ENCODE measurements at places on chromosomes 1 and 21.

- no peak for DNase-seq
Measured at GRCh38 chr1:214862421-214862820, 220.1 kb upstream of the KCNK2 start.

DNA sequence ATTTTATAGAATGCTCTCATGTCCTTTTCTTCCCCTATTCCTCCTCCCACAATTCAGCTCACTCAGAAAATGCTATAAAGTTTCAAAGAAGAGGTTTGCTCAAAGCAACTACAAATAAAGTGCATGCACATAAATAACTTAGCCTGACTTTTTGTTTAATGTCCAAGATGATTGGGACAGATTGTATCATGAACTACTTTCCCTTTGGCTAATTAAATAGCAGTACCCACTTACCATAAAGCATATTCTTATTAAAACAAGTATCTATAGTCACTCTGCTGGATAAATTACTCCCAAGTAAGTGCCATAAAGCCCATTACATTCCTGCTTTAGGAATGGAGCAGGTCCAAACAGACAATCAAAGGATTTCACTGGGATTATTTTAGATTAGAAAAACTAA lies 576.0 kb downstream of the LMO4 start:
- DNase-seq, result no peak

GRCh38 chr21:43193651-43194302 lies 25.0 kb downstream of the CRYAA start:
- no peak for DNase-seq

DNA sequence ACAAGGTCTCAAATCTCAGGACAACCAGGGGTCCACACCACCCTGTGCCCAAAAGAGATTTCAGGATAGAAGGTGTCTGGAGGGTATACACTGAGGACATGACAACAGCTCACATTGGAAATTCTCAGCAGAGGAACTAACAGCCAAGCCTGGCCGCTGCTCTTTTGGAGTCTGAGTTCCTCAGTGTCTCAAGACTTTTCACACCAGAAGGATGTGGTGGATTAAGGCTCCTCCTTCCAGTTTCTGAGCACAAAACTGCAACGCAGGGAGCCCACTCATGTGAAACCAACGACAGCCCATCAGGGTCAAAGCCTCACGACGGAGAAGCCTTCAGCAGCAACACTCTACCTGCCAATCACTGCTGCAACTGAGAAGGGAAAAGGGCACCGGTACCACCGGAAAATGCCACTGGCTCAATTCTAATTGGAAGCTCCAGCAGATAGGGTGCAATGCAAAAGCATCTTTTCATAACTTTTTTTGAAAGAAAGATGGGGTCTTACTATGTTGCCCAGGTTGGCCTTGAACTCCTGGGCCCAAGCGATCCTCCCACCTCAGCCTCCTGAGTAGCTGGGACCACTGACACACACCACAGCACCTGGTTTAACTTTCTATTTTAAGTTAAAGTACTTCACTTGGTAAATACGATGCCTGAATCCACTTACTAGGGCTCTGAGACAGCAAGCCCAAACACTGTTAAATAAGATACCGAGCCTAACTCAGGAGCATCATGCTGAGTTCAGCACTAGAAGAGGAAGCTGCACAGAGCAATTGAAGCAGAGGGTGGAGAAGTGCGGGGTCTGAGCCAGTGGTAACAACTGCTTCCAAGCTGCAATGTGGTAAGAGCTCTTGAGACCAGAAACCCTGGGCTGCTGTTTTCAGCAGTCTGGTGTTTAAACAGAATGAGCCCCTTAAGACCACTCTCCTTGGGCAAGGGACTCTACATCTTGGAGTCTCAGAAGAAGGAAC lies 7.8 kb downstream of the CAPZB start:
- DNase-seq, result no peak

- no peak for DNase-seq
Measured at GRCh38 chr1:218345673-218346390, 696 bp downstream of the TGFB2 start.

DNA sequence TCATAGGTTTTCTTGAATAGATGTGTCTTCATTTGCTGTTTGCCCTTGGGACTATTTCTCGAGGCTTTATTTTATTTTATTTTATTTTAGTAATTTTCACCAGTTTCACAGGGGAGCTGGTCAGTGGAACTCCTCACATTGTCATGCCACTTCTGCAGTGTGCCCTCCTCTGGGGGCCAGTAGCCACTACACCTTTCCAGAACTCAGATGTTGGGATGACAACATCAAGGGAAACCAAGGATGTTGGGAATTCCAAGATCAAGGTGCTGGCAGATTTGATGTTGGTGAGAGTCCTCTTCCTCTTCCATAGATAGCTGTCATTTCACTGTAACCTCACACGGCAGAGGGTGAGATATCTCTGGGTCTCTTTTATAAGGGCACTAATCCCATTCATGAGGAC lies 35.5 kb downstream of the SLC26A9 start:
- DNase-seq, result no peak

DNA sequence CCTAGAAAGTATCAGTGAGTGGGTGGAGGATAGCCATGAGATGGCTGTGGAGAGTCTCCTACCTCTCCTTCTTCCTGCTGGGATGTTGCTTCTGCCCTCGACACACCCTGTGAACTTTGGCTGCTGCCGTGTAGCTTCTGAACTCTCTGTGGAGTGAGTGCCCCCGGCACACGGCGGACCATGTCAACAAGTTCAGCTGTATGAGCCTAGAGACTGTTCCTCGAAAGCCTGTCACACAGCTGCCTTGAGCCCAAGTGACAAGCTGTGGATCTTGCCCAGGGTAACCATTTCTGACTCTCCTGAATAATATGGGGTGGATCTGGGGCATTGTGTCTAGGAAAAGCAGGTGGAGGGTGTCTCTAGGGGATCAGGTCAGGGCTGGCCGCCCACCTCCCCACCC lies 143.2 kb downstream of the NOS1AP start:
- no peak for DNase-seq

GRCh38 chr1:213661302-213661701 lies 326.5 kb upstream of the PROX1 start:
- no peak for DNase-seq

- DNase-seq, result no peak
Measured at GRCh38 chr1:229856009-229856650, 210.9 kb upstream of the GALNT2 start.

DNA sequence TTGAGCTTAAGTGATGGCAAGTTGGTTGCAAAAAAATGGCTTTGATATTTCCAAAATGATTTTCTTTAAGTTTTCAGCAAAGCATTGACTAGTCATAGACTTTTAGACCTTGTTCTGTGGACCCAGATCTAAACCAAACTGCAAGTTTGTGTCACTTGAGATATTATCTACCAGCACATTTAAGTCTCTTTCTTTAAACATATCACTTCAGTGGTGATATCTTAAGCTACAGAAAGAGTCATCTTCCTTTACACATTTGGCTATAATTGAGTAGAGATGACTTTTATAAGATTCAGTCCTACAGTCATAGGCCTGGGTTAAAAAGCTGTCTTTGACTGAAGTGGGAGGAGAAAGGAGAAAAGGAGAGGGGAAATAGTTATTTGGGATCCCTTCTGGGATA lies 95.2 kb downstream of the RUNX1 start:
- no peak for DNase-seq

DNA sequence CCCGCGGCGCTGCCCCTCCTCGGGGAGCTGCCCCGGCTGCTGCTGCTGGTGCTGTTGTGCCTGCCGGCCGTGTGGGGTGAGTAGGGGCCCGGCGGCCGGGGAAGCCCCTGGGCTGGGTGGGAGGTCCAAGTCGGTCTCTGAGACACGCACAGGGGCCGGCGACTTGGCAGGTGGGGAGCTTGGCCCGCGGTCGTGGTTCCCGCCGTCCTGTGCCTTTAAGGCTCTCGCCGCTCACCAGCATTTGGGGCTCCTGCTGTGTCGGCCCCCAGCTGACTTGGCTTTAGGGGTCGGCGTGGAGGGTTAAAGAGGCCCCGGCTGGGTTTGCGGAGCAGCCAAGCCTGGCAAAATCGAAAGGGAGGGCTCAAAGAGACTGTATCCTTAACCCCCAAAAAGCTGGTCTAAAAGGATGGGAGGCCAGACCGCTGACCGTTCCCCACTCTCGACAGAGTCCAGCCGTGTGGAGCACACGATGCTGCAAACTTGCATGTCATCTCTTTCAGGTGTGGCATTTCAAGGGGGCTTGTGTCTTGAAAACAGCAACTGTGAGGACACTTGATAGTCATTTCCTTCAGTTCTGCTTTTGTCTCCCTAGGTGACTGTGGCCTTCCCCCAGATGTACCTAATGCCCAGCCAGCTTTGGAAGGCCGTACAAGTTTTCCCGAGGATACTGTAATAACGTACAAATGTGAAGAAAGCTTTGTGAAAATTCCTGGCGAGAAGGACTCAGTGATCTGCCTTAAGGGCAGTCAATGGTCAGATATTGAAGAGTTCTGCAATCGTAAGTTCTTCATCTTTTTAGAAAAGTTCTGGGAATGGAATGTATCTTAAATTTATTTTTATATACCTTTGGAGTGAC lies 540 bp downstream of the CD55 start:
- DNase-seq, result no peak

DNA sequence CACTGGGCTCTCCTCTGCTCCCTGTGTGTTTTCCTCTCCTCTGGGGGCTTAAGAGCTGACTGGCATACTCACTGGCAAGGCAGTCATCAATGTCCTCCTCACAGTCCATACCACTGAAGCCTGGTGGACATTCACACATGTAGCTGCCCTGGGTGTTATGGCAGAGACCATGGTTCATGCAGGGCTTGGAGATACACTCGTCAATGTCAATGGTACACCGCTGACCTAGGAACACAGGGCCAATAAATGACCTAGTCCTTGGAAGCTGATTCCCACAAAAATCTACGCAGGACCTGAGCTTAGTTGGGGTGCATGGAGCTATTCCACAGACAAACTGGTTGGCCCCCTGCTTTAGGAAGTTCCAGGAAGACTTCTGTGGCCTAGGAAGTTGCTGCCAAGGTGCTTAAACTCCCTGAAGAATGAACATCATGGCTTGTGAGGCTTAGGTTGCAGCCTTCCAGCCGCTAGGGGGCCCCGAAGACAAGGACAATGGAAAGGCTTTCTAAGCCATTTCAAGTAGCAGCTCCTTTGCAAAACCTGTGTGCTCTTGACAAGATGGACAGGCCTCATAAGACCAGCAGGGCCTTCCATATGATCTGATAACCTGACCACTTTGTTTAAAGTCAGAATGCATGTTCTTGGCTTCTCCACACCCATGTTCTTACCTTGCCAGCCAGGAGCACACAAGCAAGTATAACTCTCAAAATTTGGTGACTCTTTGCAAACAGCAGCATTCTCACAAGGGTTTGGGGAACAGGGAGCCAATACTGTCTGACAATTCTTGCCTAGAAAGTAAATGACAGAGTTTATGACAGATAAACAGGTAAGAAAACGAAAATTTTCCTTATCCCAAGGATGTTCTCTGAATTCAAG lies 52.3 kb upstream of the ADAM30 start:
- peak; percentile 16 for DNase-seq

GRCh38 chr1:44713321-44713781 lies 17.6 kb downstream of the RNU5D-1 start:
- no peak for DNase-seq

GRCh38 chr1:231161667-231162296 lies at the start of gene TRIM67:
TSS of gene TRIM67 (plus strand) at chr1:231162058. CDS start at chr1:231162970, 912 bp downstream.
- DNase-seq, result no peak

- no peak for DNase-seq
Measured at GRCh38 chr1:71695084-71695483, 587.3 kb downstream of the NEGR1 start.

DNA sequence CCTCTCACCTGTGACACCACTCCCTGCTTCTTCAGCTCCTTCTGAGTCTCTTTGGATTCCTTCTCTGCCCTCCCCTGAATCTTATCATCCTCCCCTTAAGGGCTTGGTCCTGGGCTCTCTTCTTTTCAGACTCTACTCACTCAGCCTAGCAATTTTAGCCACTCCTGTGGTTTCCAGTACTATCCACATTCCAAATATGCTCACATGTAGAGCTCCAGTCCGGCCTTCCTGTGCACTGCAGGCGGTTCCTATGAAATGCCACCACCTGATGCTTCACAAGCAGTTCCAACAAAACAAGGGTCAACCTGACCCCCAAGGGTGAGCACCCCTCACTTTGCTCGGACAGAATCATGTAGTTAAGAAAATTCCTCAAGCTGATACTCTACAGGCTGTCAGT lies 35.9 kb downstream of the MAB21L3 start:
- DNase-seq, result no peak

- DNase-seq, result no peak
Measured at GRCh38 chr1:3978990-3979325, 78.9 kb upstream of the C1orf174 start.

DNA sequence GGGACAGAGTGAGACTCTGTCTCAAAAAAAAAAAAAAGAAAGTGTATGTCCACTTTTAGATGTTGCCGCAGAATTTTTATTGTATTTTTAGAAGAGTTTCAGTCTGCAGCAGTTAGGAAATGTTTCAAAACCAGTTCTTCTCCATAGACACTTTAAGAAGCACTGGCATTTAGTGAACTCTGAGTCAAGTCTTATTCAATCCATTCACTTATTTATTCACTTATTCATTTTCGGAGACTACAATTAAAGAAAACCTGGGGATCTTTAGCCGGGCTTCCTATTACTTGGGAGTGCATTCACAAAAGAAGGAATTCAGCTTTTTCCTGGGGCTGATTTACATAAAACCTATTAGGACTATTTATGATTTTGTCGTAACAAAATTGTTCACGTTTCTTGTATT lies 12.3 kb downstream of the RCAN3 start:
- no peak for DNase-seq

DNA sequence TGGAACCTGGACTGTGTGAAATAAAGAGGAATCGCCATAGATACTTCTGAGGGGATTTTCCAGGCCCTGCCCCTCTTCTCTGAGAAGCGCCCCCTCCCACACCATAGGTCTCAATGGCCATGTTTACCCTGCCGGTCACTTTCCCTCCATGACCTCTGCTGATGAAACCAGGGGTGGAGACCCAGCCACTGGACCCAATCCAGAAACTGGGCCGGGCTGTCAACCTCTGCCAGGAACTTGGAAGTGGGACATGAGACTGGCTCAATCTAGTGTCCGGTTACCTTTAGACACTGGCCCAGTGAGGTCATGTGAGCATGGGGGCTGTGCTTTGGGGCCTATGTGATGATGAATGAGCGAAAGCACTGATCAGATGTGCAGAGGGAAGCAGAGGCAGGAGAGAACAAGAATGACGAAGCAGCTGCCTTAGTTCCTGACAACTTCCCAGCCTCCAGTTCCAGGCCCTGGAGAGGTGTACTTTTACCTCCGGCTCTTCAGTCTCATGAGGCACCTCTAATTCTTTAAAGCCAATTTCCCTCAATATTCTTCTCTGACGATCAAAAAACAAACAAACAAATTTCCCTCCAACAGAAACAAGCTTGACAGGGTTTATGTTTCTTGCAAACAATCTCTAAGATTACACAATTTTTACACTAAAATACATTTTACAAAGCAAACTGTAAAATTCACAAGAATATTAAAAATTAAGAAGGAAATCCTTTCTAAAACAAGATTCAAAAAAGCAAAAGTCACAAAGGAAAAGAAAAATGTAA lies 4.9 kb downstream of the ASAP3 start:
- DNase-seq, result no peak
